ENCODE measurements at places on chromosomes 4 and X.

GRCh38 chr4:55512077-55512476 is 34.6 kb downstream of the CLOCK start:
- no peak for DNase-seq

- DNase-seq, result no peak
Measured at GRCh38 chrX:76802708-76803107, 375.2 kb downstream of the MAGEE1 start.

DNA sequence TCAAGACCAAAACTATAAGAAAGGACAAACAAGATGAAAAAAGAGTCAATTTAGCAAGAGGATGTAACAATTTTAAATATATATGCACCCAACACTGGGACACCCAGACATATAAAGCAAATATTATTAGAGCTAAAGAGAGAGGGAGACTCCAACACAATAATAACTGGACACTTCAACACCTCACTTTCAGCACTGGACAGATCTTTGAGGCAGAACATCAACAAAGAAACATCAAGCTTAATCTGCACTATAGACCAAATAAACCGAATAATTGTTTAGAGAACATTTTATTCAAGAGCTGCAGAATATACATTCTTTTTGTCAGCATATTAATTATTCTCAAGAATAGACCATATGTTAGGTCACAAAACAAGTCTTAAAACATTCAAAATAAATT is 109.7 kb upstream of the TET2 start:
- no peak for DNase-seq

DNA sequence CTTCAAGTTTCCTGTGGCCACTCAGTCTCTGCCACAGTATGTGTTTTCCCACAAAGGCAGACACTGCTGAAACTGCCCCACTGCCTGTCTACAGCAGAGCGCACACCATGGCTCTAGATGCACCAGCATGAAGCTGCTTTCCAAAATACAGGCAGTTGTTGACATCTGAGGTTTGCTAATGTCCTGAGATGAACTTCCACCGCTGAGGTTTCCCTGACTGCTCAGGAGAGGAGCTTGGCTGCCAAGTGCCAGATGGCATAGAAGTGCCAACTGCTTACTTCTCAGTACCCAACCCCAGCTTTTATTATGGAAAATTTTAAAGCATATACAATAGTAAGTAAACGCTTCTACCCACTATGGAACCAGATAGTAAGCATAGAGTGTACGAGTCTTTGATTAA is 61.0 kb upstream of the EXOC1L start:
- DNase-seq, result no peak

- DNase-seq, result no peak
Measured at GRCh38 chrX:154027022-154027402, 7.3 kb upstream of the IRAK1 start.

- DNase-seq, result no peak
Measured at GRCh38 chr4:135164601-135165000, 963.0 kb upstream of the PABPC4L start.

GRCh38 chrX:23898412-23898959 is 9.3 kb downstream of the APOO start:
- DNase-seq, result no peak

DNA sequence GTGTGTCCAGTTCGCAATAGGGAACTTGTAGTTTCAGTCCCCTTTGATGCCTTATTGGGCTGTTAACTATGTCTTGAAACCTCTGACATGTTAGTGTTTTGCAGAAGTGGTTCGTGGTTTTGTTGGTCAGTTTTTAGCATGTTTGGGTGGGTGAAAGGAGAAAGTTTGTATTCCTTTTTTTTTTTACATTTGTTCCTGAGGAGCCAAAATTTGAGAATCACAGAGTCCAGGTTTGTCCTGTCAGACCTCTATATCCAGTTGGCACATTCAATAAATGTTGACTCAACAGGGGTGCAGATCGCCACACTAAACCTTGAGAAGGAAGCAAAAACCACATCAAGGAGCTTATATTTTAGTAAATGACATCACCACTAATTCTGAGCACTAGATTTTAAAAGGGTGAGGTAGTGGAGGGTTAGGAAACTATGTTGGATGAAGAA is 26.2 kb downstream of the DLG3 start:
- DNase-seq, result no peak

GRCh38 chr4:41935652-41936021 is 408 bp downstream of the TMEM33 start:
- peak; percentile 70 for DNase-seq

DNA sequence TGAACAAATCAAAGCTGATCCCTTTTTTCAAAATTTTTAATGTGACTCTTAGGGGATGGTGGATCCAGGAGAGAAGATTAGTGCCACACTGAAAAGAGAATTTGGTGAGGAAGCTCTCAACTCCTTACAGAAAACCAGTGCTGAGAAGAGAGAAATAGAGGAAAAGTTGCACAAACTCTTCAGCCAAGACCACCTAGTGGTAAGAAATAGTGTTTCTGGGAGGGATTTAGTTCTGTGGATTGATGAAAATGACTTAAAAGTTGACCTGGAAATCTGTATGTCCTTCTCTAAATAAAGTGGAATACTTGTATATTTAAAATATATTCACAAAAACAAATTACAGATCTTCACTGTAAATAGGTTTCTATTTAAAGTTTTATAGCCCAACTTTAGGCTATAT is 29.2 kb downstream of the NUDT9 start:
- no peak for DNase-seq

GRCh38 chr4:147753047-147753446 is 21.2 kb downstream of the ARHGAP10 start:
- DNase-seq, result no peak

DNA sequence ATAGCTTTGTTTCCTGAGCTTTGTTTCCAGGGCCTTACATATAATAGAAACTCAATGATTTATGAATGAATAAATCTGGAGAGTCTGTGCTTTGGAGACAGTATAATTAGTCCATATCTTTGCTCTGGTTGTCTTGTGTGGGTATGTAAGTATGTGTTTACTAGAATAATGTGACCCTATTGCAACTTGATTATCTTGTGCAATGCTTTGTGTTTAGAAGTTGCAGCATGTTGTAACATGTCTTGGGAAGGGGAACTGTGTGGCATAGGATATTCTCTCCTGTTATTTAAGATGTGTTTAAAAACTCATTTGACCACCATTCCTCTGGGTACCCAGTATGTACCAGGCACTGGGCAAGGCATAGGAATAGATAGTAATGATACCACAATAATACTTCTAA is 6.1 kb downstream of the SPATA18 start:
- DNase-seq, result no peak

GRCh38 chr4:41268721-41269517 is 12.2 kb downstream of the UCHL1 start:
- no peak for DNase-seq

- no peak for DNase-seq
Measured at GRCh38 chrX:52437212-52437611, 58.4 kb upstream of the XAGE1A start.

GRCh38 chrX:73647632-73648322 is 84.8 kb downstream of the CHIC1 start:
- DNase-seq, result no peak

- DNase-seq, result no peak
Measured at GRCh38 chr4:168852933-168853713, 156.9 kb downstream of the CBR4 start.

GRCh38 chrX:50747471-50747900 is 66.5 kb downstream of the SHROOM4 start:
- no peak for DNase-seq

DNA sequence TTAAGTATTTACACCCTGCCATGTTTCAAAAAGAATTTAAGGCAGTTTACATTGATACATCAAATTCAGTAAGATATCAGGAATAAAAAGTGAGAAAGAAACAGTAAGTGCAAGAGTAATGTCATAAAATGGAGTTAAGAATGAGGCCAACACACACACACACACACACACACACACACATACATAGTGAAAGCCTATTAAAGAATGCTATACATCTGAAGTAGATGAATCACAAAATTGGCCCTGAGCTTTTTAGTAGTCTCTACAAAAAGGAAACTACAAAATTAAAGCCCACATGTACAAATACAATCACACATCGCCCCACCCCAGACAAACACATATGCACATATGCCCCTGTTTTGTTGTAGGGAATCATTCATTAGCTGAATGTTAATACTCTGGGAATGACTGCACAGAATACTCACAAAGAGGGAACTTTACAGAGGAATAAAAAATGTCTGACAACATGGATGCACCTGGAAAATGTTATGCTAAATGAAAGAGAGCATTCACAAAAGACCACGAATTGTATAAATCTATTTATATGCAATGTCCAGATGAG is 428.8 kb downstream of the IL15 start:
- no peak for DNase-seq

GRCh38 chr4:125181804-125182203 is 133.0 kb upstream of the FAT4 start:
- no peak for DNase-seq

GRCh38 chr4:113469023-113469390 is 292.5 kb downstream of the CAMK2D start:
- no peak for DNase-seq

- DNase-seq, result peak; percentile 34
Measured at GRCh38 chr4:8747467-8748235, 124.0 kb downstream of the HMX1 start.
